ENCODE measurements at places on chromosomes 12 and 14. TPM values are rescaled to one million over a fixed set of nuclear protein-coding genes. Genes with fewer than 3 reads are reported as not detected.

SPRYD3 gene
- 25.0 TPM for total RNA-seq

C14orf132 gene
- total RNA-seq: 23.0 TPM

- H3K4me3 ChIP-seq: no peak overlapping the region
- no peak overlapping the region for H3K27ac ChIP-seq
- peaks cover 7% of the 10 kb centered on the region for H3K36me3 ChIP-seq
- H3K27me3 ChIP-seq: no peaks in the 10 kb centered on the region
- no peak for DNase-seq
- H3K4me1 ChIP-seq: no peaks in the 10 kb centered on the region
These were observed 12.6 kb upstream of the ZNF385A start for GRCh38 chr12:54397157-54397556.

CCDC175 gene
- total RNA-seq: not detected

C12orf60 gene
- total RNA-seq: 0.54 TPM

YAF2 gene
- total RNA-seq: 27.6 TPM

DNA sequence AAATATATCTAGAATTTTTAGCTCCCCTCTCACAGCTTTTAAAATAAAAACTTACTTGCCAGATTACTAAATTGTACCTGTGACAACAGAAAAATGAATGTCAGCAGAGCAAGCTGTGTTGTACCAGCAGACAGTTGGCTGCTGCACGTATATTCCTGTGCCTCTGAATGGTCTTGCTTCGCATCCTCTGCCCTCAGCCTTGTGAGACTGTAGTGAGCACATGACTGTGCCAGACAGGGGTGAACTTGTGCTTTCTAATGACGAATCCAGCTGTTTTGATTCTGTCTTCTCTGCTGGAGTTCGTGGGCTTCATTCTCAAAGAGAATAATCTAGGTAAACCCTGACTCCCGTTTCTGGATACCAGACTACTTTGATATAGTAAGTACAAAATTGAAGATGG lies 58.3 kb upstream of the FRMD6 start:
- H3K27me3 ChIP-seq: no peaks in the 10 kb centered on the region
- no peak overlapping the region for H3K27ac ChIP-seq
- H3K4me1 ChIP-seq: no peaks in the 10 kb centered on the region
- no peak overlapping the region for H3K4me3 ChIP-seq
- no peaks in the 10 kb centered on the region for H3K36me3 ChIP-seq
- no peak for DNase-seq

DNA sequence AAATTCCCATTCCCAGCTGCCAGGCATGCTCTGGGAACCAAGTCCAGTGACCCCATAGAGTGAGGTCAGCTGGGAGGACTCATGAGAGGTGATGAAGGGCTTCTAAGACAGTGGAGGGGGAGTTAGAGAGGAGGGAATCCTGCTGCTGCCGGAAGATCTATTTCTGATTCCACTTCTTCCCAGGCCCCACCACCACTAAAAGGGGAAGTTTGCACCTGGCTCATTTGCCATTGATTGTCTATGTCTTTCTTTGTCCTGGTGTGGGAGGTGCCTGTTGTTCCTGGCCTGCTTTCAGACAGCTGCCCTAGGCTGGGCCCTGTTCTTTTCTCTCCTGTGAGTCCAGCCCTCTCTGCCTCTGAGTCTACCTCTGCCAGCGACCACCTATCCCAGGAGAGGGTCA lies 3.0 kb upstream of the KRT6A start:
- H3K27me3 ChIP-seq: peaks cover 9% of the 10 kb centered on the region
- H3K4me3 ChIP-seq: no peak overlapping the region
- H3K36me3 ChIP-seq: no peaks in the 10 kb centered on the region
- no peak overlapping the region for H3K27ac ChIP-seq
- no peak for DNase-seq

DNA sequence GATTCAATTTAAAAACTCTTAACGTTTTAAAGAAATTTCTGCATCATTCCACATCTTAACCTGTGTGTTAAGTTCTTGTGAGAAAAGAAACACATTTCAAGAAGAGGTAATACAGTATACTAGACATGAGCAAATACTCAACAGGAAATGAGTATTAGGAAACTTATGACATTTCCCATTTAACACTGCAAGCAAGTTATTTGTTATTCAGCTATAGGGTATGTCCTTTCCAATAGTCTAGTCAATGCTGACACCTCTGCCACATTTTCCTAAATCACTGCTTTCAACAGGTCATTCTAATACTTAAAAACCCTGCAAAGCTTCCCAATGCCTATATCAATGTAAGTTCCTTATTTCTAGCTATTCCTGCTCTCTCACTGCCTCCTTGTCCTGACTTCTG lies 93.1 kb downstream of the DDHD1 start:
- H3K27me3 ChIP-seq: no peaks in the 10 kb centered on the region
- no peak overlapping the region for H3K4me3 ChIP-seq
- H3K27ac ChIP-seq: no peak overlapping the region
- no peak for DNase-seq
- no peaks in the 10 kb centered on the region for H3K4me1 ChIP-seq
- no peaks in the 10 kb centered on the region for H3K36me3 ChIP-seq

DNA sequence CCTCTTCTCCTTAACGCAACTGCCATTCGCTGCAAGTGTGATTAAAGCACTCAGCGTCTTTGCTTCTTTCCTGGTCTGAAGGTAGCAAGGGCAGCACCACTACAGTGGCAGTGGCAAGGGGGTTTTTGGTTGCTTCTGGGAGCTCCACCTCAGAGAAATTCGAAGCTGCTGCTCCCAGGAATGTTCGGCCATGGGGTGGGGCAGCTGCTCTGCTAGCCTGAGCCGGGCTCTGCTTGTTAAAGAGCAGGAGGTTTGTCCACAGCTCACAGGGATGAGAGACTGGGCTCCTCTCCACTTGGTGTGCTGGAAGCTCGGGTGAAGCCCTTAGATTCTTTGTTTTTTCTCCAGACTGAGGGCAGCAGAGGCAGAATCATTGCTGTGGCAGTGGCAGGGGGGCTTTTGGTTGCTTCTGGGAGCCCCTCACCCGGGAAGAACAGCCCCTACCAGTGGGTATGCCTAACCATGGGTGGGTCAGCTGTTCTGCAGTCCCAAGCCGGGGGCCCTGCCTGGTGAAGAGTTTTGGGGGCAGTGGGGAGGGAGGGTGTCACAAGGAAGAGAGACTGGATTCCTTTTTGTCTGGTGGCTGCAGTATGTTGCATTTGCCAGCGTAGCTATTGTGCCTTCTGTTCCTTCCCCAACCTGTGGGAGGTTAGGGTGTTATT lies 340.2 kb downstream of the AEBP2 start:
- H3K27ac ChIP-seq: no peak overlapping the region
- H3K4me1 ChIP-seq: no peaks in the 10 kb centered on the region
- H3K36me3 ChIP-seq: no peaks in the 10 kb centered on the region
- no peak for DNase-seq
- H3K27me3 ChIP-seq: no peaks in the 10 kb centered on the region

DNA sequence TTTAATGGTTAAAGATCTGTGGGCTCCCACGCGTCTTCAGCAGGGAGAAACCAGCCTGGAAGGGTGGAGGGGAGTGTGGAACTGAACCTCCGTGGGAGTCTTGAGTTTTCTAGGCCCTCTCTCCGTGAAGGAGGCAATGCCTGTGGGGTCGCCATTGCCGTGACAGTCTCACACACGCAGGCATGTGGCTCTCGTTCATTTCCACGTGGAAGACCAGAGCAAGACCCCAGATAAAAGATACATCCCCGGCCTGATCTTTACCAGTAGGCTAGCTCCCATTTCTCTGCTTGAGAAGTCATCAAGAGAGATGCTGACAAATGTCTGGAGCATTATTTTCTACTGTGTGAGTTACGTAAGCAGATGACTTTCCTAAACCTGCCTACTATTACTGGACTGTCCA lies 491.7 kb upstream of the LMO3 start:
- no peaks in the 10 kb centered on the region for H3K36me3 ChIP-seq
- DNase-seq: no peak
- H3K4me1 ChIP-seq: no peaks in the 10 kb centered on the region
- H3K27ac ChIP-seq: no peak overlapping the region
- no peak overlapping the region for H3K4me3 ChIP-seq

- no peaks in the 10 kb centered on the region for H3K4me1 ChIP-seq
- H3K4me3 ChIP-seq: no peak overlapping the region
- no peaks in the 10 kb centered on the region for H3K36me3 ChIP-seq
- no peak for DNase-seq
- H3K27me3 ChIP-seq: no peaks in the 10 kb centered on the region
- no peak overlapping the region for H3K27ac ChIP-seq
These were observed 11.4 kb downstream of the PACS2 start for GRCh38 chr14:105325716-105326567.

Measured in Panc1 (cell line).